ENCODE measurements at places on chromosomes 6 and 20. TPM values are rescaled to one million over a fixed set of nuclear protein-coding genes. Genes with fewer than 3 reads are reported as not detected.

Gene FLRT3
- 15.7 TPM for total RNA-seq

Gene PSORS1C2
- total RNA-seq, result not detected

Gene C6orf89
- 36.9 TPM for total RNA-seq

Gene ENPP3
- not detected for total RNA-seq

Gene ASIP
- not detected for total RNA-seq

Gene CYP24A1
- 0.34 TPM for total RNA-seq

DNA sequence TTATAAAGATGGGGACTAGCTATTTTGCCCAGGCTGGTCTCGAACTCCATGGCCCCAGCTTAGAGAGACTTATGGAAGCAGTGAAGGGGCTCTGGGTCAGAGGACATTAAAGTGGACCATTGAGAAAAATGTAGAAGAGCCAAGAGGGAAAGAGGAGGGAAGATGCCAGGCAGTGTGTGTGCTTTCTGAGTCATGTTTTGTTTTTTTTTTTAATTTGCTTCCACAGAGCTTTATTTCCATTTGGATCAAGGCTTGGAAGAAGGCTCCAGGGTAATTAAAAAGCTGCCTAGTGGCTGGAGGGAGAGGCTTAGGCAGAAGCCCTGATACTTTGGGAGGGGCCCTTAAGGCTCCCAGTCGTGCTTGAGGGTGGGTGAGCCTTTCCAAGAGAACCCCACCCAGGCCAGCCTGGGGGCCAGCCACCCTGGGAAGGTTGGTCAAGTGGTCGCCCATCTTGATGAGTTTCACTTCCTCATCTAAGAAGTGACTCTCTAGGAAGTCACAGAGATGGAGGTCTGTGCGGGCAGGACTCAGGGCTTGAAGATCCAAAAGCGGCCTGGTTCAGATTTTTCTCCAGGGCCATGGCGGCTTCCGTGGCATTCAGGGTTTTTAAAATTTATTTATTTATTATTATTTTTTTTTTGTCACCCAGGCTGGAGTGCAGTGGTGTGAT, 3.0 kb upstream of the ZNF335 start:
- no peak for DNase-seq

DNA sequence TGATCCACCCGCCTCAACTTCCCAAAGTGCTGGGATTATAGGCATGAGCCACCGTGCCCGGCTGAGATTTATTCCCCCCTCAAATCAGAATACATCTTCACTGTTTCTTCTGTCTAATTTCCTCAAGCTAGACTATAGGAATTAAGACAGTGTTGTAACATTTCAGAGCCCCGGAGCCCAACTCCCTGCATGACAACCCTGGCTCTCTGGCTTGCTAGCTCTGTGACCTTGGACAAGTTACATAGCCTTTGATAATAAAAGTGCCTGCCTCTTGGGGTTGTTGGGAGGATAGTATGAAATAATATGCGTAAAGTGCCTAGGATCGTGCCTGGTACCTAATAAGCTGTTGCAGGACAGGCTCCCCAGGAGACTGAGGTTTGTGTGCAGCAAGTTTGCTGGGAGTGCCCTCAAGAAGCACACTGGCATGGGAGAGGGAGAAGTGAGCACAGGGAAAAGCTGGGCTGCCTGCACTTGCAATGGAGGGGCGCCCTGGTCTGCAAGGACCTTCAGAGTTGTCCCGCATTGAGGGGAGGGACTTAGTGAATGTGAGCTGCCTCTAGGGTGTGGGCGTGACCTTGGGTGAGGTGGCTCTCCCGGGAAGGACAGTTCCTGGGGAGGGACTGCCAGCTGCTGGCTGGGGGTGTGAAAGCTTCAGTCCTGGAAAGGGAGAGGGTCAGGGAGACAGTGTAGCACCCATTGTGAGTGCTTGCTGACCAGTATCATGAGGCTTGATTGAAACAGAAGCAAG, 43.4 kb downstream of the TAF8 start:
- DNase-seq, result peak; percentile 38

GRCh38 chr6:157721426-157721825, 101.6 kb upstream of the SNX9 start:
- DNase-seq, result no peak

DNA sequence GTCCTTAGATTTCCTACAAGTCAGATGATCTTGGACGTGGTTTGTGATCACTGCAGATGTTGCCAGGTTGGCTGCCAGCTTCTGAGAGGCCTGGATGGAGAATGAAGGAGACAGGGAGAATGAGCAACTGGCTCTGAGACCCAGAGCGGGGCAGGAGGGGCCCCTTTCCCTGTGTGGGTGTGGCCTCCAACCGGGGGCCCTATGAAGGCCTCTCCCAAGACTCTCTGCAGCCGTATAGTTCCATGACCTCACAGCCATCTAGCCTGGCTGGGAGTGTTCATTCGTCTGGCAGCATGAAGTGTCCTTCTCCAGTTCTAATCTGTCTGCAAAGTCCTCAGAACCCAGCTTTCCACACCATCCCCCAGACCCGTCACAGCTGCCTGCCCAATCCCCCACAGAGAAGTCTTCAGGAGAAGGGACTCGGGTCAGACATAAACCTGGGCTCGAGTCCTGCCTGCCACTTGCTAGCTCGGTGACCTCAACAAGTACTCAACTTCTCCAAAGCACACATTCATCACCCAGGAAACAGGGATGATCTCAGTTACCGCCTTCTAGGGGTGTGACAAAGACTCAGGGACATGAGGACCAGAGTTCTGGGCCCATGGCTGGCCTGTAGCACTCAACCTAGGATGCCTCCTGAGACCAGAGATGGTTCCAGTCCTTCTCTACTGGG, 122.6 kb downstream of the EDN3 start:
- DNase-seq, result no peak

DNA sequence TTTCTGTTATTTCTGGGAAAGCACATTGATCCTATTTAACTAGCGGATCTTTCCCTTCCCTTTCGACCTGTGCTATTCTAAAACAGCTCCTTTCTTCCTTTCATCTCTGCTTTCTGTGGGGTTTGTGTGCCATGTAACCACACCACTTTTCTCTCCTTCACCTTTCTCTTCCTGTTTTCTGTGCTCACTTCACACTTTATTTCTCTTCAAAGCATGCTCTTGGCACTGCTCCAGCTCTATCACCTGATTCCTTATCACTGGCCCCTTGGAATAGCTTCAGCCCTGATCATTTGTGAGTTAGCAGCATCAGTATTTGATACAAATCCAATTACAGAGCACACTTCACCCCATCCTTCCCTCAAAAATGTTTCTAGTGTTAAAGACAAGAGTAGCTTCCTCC, 8.1 kb upstream of the METTL24 start:
- DNase-seq, result no peak

DNA sequence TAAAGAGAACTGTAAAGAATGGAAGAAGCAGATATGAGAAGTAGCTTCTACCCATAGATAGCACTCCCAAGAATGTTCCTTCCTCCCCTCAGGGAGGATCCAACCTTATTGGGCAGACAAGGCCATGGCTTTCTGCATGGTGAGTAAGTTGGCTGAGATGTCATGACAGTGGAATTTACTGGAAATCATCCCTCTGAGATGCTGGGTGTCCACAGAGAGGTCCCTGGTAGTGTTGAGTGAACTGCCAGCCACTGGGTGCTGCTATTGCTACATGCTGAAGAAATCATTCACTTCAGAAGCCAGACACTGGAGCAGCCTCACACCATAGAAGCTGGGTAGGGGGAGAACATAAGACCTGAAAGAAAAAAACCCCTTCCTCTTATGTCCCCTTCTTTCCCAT, 46.4 kb upstream of the FERMT1 start:
- DNase-seq, result peak; percentile 32

DNA sequence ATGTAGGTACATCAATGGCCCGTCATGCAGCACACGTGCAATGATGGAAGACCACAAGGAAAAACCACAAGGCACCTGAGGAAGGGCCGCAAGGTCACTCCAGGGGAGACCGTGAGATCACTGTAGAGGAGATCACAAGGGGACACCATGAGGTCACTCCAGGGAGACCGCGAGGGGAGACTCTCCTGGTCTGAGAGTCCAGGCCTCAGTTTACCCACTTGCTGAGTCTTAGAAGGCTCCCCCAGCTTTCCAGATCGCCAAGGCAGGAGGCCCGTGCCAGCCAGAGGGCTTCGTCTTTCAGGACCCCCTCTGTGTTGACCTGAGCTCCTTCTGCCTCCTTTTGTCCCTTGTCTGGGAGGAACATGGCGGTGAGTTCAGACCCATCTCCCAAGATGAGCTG, 232.2 kb downstream of the ERMARD start:
- DNase-seq, result no peak

- DNase-seq, result no peak
These were observed 105.4 kb upstream of the AKIRIN2 start for GRCh38 chr6:87807475-87807874.

GRCh38 chr20:745683-746301, 22.5 kb downstream of the SLC52A3 start:
- DNase-seq, result no peak
